Cortex of kidney (tissue), 1 donor: ENCODE measurements at places on chromosomes 1 and 21.

GRCh38 chr1:203645996-203646395 is 19.4 kb downstream of the ATP2B4 start:
- DNase-seq = no peak

DNA sequence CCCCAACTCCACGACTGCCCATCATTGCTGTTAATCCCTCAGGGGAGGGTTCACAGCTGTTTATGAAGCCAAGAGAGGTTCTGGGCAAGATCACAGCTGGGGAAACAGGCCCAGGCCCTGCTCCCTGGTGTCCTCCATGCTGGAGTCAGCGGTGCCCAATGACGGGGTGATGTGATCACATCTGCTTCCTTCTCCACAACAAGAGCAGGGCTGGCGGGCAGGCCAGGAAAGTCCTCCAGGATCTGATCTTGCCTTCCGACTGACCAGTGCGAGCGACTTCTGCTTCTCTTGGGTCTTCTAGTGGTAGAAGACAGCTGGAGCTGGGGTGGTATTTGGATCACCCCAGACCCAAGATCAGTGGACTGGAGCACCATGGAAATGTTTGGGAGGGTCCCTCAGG is 951 bp upstream of the LINGO4 start:
- no peak for DNase-seq

GRCh38 chr1:40313329-40313957 is 3.6 kb downstream of the COL9A2 start:
- DNase-seq = no peak

DNA sequence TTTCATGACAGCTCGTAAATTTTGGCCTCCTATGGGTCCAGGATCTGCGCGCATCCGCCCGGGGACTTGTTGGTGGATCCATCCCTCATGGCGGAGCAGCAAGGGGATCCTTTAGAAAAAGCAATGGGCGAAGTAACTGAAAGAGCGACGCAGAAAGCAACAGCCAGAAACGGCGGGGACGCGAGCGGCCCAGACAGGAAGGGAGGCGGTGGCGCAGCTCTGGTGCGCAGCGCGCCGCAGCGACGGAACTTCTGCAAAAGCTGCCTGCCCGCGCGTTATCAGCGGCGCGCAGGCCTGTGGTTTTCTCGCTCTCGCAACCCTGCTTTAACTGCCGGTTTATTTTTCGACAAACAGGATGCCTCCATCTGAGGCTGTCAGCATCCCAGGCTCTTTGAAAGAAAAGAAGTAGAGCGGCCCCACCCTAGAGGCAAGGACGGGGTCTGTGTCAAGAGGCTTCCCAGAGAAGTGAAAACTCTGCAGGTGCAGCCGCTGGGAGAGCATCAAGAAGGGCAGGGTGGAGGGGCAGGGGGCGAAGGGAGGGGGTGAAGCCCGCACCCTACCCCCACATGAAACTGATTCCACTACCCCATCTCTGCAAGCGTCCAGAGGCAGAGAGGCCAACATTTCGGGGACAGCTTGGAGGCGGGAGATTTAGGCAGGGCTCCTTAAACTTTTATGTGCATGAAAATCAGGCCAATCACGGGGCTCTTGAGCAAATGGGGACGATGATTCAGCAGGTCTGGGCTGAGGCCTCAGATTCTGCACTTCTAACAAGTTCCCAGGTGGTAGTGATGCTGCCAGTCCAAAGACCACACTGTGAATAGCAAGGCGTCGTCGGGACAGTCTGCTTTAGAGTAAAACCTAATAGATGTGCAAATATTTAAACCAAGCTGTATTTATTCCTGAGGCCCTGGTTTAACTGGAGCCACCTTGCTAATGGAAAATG is 22.2 kb downstream of the RUNX1 start:
- no peak for DNase-seq

- DNase-seq = no peak
These were observed 313.1 kb upstream of the DAB1 start for GRCh38 chr1:57736940-57737339.

DNA sequence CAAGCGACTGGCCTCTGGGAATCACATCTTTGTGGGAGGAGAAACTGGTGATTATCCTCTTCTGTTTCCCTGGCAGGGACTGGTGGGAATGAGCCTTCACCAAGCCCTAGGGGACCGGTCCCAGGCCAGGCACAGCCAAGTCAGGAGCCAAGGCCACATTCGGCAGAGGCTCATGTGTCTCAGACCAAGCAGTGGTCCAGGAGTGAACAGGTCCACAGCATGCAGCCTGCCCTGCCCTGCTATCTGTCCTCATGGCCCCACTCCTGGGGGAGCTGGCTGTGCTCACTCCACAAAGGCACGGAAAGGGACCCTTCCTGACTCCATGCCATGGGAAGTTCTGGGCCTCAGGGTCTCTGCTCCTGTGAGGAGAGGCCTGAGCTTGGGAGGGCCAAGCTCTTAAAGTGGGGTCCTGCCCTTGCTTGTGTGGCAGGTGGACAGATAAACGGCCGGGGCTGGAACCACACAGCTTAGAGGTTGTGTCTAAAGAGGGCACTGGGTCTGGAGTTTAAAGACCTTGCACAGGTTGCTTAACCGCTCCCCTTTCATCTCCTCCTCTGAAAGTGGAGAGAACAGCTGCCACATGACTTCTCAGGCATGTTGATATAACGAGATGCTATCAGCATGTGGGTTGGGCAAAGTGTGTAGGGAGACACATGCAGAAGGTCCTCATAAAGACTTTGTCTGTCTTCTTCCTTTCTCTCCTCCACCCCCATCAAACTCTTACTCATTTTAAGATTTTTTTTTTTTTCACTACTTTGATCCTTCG is 57.5 kb downstream of the CASQ2 start:
- no peak for DNase-seq

DNA sequence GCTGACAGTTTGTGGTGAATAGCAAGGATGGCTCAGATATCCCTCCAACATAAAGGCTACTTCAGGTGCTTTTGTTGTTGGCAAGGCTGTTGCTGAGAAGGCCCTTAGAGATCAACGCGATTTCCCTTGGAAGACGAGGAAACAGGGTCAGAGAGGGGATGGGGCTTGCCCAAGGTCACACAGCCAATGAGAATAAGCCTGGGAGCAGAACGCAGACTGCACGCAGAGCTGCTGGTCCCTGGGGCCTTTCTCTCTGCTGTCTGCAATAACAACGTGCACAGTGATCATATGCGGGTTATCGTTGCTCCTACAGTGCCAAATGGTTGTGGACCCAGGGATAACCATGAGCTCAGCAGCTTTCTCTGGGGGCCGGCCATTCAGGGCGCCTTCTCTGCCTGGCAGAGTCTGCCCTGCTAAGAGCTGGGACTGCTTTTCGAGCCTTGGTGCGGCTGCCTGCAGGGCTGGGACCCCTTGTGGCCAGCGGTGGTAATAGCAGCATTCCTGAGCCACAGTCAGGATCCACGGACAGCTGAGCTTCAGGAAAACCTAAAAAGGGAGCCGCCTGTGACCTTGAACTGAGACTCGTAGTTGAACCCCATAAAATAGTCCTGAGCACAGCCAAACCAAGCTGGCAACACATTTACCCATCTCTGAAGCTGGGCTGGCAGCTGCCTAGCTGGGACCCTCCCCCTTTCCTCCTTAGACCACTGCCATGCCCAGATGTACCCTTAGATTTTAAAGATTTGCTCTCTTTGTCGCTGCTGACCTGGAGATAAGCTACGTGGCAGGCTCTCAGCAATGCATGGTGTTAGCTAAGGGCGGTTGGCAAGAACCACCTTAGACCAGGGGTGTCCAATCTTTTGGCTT is 39.8 kb downstream of the HTR6 start:
- no peak for DNase-seq

- DNase-seq = no peak
These were observed 242.2 kb downstream of the PTPRC start for GRCh38 chr1:198880818-198881597.

DNA sequence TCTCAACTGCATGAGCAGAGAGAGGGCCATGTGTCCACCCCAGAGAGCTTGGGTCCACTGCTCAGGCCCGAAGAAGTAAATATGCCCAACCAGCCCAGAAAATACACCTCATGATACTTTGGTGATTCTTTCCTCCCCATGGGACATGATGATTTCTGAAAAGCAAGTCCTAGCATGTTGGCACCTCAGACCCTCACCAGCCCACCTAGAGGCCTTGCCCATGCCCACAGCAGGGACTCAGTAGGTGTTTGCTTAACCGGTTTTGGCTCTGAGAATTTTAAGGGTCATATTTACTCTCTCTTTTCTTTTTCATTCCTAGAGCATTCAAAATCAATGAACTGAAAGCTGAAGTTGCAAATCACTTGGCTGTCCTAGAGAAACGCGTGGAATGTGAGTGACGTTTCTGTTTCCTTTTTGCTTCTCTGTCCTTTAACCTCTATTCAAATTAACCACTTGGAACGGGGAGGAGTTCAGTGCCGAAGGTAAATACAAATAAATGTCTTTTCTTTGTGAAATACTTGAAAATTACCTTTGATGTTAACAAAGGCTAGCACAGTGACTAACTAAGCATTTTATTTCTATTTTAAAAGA is 79.7 kb downstream of the PDE9A start:
- no peak for DNase-seq

DNA sequence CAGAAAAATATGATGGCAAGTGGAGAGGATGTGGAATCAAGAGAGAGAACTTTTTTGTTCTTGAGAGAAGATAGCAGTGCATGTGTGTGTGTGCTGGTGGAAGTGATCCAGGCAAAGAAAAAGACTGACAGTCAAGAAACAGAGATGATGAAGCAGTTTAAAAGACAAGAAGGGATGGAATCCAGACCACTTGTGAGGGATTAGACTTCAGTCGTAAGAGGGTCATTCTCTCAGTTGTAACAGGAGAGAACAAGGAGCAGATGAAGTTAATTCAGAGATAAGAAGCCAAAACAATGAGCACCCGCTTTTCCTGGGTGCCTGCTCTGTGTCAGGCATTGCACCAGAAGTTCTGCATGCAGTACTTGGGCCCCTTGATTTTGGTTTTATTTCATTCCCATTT is 76.6 kb downstream of the RNF220 start:
- DNase-seq = no peak

GRCh38 chr1:153231363-153231762 is 14.0 kb downstream of the PRR9 start:
- no peak for DNase-seq

DNA sequence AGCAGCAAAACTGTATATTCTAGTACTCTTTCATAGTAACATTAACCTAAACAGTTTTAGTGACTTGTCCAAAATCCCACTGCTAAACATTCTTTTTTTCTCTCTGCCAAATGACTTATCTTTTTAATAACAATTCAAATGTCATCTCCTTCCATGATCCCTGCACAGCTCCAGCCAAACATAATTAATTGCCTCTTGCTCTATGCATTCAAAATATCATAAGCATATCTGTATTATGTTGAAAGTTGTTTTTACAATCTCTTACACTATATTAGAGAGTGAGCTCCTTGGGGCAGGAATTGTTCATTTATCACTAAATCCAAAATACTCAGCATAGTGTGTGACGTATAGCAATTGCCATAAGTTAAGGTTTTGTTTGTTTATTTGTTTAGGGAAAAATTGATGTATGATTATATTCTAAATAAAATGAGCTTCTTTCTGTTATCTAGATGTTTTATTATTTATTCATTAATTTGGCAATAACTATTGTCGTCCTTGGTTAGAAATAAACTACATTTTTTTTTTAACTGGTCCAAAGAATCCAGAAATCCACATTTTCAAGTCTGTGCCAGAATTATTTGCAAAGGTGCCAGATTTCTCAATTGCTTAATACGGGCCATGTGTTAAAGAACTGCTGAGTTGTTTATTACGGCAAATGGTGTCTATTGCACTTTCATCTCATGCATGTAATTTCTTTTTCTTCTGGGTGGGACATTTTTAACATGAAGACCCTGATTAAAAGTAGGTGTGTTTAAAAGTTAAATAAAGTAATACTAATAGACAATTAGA is 577.2 kb upstream of the ZRANB2 start:
- DNase-seq = no peak

DNA sequence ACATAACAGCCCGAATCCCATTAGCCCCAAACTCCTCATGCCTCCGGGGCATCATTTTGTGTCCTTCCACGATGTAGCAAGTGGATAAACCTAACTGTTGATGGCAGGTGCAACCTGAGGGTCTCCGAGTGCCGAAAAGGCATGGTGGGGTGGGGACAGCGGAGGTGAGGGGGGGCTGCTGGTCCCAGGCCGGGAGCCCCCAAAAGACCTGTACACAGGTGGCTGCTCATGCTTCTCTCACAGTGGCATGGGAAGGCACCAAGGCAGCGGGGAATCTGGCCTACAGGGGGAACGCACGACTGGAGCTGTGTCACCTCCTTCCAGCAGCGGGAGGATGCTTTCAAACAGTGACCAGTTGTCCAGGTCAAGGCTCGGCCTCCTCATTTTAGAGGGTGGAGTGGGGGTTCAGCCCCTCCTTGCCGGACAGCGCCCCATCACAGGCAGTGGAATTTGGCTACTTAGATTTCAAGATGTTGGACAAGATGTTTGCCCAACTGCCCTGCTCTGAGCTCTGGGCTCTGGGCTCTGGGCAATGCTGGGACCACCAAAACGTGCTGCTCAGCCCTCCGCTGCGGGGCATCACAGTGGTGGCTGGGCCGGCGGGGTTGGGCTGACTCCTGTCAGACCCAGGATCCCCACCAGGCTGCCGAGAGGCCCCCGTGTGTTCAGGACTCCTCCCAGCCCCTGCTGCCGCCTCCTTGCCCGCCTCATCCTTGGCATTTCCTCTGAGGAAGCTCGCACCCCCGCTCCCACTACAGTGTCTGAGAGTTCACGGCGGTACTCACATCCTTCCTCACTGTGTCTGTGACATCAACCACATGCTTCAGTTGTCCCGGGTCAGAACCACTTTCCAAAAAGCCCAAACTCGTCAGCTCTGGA is 7.6 kb downstream of the DNMT3L start:
- DNase-seq = no peak

GRCh38 chr1:229114315-229114714 is 156.6 kb upstream of the RAB4A start:
- no peak for DNase-seq

DNA sequence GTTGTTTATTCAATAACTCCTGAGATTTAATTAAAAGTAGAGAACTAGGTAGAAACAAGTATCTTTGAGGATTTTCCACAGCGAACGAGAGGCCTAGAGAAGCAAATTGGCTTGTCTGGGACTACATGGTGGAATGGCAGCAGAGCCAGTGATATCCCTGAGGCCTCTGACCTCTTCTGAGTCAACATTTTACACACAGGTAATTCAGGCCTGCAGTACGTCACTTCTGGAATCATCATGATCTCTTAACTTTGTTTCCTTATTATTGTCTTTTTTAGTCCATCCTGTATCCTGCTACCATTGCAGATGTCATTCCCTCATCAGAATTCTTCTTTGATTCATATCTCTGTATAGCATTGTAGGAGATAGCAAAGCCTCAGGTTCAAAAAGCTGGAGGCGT is 9.9 kb downstream of the SPRTN start:
- DNase-seq = no peak

GRCh38 chr1:200409203-200409760 is 554 bp downstream of the ZNF281 start:
- DNase-seq = no peak

- no peak for DNase-seq
These were observed 44.6 kb upstream of the GRIK3 start for GRCh38 chr1:37078866-37079265.

GRCh38 chr21:40331172-40331571 is 463.9 kb downstream of the PCP4 start:
- DNase-seq = no peak
